ENCODE measurements at places on chromosomes 1 and 21. TPM values are rescaled to one million over a fixed set of nuclear protein-coding genes. Genes with fewer than 3 reads are reported as not detected.

DNA sequence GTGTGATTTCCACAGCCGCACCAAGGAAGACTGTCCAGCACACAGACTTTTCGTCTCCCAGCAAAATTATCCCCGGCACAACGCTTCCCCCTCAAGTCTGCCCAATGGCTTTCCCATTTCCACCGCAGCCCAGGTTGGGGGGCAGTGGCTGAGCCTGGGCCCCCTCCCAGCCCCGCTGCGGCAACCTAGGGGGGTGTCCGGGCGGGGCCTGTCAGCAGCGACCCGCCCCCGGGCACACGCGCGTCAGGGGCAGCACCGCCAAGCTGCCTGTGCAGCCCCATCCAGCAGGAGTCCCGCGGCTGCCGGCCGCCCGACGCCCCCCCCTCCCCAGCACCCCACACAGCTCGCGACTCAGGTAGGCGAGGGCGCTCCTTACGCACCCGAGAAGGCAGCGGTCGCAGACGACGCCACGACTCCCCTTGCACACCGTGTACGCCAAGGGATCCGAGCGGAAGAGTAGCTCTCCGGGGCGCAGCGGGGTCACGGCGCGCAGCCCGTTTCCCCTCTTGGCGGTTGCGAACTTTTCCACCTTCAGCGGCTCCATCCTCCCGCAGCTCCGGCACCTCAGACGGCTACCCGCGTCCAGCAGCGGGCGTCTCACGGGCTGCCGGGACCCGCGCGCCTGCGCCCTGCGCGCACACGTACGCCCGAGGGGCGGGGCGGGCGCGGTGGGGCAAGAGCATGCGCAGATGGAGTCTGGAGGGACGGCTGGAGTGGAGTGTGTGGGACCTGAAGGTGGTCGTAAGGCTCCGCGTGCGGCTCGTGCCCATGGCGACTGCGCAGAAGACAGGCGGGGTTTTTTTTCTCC is at the start of gene SMYD3:
Gene SMYD3 (minus strand): TSS at position 606 of the 808 bp plus-strand sequence.
- peak; percentile 90 for DNase-seq

DNA sequence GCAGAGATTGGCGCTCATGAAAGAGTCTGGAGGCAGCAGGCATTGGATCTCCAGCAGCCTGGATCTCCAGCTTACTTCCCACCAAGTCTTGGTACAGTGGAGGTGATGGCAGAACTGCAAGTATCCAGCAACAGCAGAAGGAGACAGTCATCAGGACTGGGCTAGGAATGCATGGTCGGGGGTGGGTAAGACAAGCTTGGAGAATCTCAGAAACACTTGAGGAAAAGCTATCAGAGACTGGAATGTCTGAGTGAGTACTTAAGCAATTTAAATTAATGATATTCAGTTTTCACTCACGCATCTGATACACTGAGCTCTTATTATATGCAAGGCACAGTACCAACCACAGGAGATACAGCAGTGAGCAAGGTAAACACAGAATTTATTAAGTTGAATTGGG is 9.8 kb downstream of the TMEM35B start:
- DNase-seq = no peak

- DNase-seq = no peak
Observed at GRCh38 chr1:52098139-52098871, 42.2 kb downstream of the BTF3L4 start.

DNA sequence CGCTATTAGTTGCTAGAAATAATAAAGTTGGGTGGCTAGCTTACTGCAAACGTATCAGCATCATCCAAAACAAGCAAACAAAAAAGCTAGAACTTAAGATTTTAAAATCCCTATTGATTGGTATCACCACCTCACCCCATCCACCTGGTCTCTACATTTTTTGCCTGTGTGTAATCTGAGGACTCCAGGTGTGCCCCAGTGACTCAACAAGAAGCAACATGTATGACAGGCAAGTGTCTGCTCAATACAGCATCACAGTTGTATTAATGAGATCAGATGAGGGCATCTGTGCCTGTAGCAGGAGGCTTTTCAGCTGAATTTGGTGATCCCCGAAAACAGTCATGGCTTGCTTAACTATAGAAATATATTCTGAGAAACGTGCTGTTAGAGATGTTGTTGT is 14.6 kb upstream of the PAPPA2 start:
- DNase-seq = no peak

The SLC1A7 gene
- polyA plus RNA-seq = 0.09 TPM

The SPRR2E gene
- not detected for polyA plus RNA-seq

DNA sequence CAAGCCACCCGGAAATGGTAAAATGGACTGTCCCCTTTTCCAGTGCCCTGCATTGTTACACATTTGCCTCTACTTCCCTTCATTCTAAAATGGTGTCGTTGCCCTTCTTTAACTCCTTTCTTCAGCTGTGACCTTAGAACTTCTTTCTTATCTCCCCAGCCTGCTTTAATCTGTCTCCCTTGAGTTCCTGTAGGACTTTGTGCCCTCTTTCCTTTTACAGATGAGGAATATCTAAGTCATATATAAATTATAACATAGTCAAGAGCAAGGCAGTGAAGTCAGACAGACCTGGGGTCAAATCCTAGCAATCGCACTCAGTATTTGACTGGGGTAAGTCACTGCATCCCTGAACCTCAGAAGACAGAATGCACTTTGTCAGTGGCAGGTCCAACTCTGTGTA is 31.4 kb upstream of the TMEM222 start:
- DNase-seq = no peak

The CCDC28B gene
- polyA plus RNA-seq = 29.5 TPM

DNA sequence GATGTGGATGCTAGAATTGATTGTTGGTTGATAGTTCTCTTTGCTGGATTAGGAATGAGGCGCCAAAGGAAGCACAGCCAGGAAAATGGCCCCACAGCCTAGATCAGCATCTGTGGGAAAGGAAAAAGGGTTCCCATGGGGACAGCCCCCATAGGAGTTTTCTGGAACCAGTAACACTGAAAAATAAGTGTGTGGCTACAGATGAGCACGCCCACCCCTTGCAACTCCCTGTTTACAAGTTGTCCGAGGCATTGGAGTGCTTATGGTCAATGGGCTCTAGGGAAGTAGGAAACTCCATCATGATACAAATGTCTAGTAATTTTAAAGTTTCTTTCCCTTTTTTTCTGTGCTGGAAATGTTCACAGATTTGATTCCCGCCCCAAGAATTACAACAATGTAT is 23.8 kb upstream of the UBE2U start:
- DNase-seq = no peak
